ENCODE measurements at places on chromosomes 5 and 9.

DNA sequence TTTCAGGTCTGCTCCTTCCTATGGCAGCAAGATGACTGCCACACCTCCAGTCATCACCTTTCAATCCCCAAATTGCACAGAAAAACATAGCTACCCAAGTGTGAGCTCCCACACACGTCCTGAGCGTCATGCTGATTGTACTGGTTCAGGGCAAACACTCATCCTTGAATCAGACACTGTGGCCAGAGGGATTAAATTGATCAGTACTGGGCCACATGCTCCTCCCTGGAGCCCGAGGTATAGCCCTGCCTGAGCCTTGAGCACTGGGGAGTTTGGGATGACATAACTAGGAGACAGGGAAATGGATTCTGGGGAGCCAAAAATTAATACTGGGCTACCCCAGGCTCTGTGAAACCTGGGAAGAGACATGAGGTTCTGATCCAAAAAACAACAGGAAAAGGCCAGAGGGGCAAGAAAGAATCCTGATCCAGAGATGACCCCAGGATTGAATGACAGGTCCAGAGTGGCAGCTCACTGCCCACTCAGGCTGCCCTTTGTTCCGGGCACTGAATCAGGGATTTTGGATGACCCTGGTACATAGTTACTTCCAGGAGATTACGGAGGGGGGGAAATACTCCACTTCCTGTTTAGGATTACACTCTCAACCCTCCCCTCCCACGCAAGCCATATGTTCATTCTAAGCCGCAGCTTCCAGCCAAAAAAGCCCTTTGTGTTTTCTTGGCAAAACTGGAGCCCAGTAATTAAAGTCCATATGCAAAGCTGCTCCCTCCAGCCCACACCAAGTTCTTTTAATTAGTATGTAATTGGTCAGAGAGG lies 141.6 kb upstream of the SPRY4 start:
- no peak for DNase-seq

- DNase-seq: peak; percentile 56
Observed at GRCh38 chr5:16427587-16427986, 38.0 kb downstream of the ZNF622 start.

- no peak for DNase-seq
Observed at GRCh38 chr9:129863059-129863690, 27.9 kb downstream of the USP20 start.

GRCh38 chr5:71839096-71839884 lies 120.2 kb downstream of the CARTPT start:
- DNase-seq: no peak

DNA sequence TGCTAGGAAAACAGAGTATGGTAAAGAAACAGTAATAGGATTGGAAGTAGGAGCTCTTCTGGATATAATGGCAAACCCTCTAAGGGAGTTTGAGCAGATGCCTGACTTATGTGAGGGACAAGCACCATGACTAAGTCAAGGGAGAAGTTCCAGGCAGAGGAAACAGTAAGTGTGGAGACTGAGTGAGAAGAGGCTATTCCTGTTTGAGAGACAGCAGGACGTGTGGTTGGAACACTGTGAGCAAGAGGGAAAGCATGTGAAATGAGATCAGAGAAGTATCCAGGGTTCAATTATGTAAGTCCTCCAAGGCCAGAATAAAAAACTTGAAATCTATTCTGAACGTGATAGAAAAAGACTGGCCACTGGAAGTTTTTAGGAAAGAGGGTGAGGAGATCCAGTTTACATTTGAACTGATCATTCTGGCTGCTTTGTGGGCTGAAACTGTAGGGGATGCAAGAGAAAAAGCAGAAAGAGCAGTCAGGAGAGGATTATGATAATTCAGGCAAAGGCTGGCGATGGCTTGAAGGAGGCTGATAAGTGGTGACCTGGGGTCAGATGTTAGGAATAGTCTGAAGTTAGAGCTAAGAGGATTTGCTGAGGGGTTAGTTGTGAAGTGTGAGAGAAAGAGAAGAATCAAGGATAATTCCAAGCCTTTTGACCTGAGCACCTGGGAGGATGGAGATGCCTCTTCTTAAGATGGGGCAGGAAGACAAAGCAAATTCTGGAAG lies 19.2 kb downstream of the DMAC1 start:
- no peak for DNase-seq

DNA sequence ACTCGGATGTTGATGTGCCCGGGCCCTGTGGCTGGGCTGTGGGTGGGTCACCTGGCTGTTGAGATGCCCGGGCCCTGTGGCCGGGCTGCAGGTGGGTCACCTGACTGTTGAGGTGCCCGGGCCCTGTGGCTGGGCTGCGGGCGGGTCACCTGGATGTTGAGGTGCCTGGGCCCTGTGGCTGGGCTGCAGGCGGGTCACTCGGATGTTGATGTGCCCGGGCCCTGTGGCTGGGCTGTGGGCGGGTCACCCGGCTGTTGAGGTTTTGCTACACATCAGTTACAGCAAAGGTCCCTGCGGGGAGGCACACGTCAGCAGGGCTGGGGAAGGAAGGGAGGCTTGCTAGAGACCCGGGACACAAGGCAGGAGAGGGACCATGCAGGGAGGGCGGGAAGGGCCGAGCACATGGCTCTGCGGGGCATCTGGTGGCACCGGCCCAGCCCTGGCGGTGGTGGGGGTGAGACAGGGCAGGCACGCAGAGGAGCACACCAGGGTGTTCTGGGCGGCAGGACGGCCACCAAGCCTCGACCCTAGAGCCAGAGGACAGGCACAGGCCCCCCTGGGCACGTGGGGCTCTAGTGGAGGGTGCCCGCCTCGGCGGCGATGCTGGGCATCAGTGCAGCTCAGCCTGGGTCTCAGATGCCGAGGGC lies 35.4 kb downstream of the PNPLA7 start:
- no peak for DNase-seq

DNA sequence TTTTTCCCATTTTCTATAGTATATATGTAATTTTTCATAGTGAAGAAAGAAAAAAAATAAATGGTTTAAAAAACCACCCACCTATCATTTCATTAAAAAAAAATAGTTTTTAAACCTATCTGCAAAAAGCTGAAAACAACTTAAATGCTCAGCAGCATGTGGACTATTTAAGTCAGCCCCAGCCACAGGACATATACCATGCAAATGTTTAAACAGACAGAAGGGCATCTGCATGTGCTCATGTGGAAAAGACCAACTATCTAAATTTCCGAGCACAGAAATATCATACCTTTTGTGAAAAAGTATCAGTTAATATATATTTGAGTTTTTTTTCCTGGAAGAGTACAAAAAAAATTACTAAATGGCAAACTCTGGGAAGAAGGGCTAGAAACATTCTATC lies 143.4 kb downstream of the EPB41L4A start:
- no peak for DNase-seq

DNA sequence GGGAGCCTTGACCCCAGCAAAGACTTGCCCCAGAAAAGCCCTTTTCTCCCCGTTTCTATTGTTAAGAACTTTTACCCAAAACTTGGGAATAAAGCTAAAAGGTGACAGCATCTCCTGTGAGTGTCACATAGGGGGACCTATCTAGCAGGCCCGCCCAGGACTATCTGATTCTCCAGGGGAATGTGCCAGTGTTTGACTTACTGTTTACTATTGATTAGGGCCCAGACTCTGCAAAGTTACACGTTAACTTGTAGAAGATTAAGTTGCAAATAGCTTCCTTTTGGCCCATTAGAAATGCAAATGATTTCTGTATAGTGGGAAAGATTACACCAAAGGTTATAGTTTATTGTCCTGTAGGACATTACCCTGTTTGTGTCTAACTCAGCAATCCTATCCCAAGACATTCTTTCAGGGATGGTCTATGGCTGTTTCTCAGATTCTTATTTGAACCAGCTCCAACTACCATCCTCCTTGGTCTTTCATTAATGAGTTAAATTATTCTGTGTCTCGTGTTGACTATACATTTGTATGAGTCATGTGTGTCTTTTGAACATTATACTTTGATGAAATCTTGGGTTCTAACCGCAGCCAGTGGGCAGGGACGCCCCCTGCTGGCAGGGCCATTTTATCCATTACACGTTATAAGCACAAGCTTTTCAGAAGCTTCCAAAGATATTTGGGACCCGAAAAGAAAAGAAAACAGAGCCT lies 60.7 kb downstream of the HRH2 start:
- DNase-seq: no peak

DNA sequence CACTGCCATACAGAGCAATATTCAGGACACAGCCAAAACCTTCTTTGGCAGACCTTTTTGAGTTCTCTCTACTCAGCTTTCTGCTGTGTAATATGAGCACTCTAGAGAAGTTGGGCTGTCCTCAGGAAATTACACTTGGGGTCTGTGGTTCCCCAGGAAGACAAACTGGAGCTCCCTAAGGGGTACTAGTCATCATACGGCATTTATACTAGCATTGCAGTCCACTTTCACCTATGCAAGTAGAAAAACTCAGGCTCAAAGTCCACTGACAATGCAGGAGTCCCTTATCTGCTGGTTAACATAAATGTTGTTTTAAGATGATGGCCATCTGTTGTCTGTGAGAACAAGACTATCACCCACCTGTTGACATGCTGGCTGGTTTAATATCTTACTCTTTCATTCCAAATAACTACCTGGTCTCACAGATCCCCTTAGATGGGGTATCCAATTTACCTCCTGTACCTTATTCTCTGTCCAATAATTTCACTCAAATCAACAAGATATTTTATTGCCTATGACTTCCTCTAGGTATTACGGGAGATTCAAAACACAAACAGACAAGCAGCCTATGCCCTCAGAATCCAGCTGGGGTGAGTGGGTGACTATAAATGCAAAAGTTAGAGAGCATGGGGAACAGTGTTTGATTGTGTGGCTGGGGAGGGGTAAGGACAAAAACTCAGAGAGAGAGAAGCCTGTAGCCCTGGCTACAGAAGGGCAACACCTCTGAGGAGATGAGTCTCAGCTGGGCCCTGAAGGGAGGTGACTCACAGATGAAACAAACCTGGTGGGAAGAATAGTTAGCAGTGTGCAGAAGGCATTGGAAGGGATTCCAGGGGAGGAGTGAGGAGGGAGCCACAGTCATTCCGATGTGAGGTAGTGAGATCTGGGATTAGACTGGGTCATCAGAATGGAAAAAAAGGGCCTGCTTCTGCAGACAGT lies 10.2 kb downstream of the DOCK8 start:
- no peak for DNase-seq

GRCh38 chr5:164306662-164307061 lies 801.2 kb downstream of the MAT2B start:
- DNase-seq: no peak

DNA sequence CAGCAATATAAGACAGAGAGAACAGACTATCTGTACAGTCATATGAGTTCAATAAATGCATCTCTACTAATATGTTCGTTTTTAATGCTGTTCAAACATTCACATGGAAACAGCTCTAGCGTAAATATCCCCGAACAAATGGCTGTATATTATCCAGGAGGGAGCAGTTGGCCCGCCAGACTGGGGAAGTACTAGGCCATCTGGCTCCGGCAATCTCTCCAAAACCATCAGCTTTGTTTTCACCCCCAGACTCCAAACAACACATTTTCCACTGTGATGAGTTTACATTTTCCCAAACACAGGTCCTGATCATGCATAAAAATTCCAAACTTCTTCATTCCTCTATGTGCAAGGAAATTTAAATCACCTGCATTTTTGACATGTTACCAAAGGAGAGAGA lies 8.7 kb downstream of the EBF1 start:
- DNase-seq: no peak

- DNase-seq: no peak
Observed at GRCh38 chr9:99040911-99041582, 63.9 kb upstream of the TGFBR1 start.

GRCh38 chr5:142069606-142070399 lies 38.8 kb upstream of the NDFIP1 start:
- no peak for DNase-seq

GRCh38 chr5:161600156-161600555 lies 53.6 kb upstream of the GABRB2 start:
- no peak for DNase-seq

- no peak for DNase-seq
Observed at GRCh38 chr9:69931340-69931739, 110.7 kb downstream of the CFAP95 start.

DNA sequence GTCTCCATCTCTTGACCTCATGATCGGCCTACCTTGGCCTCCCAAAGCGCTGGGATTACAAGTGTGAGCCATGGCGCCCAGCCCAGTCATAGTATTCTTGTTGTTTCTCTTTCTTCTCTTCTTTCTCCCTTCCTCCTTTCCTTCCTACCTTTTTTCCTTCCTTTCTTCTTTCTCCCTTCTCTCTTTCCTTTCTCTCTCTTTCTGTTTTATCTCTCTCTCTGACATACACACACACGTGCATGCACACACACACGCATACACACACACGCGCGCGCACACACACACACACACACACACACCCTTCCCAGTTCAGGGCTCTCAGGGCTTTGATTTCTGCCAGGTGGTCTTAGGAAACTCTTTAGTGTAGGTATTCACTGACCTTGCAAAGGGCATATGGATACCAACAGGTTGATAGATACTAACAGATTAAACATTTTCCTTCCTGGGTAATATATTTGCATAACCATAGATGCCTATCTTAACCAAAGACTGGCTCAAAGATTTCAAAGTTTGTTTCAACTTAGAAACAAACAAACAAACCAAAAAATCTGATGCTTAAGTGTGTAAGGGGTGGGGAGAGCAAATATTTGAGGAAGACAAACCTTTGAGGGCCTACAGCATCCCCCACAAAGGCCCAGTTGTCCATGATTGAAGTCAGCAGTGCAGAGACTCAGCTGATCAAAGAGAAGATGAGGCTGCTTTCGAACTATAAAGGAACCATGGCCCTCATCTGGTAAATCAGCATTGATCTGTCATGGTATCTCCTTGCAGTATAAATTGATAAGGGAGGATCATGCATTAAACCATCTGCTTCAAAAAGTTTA lies 288.2 kb upstream of the SEMA6A start:
- DNase-seq: no peak

- no peak for DNase-seq
Observed at GRCh38 chr5:126267438-126267837, 155.8 kb upstream of the GRAMD2B start.

- DNase-seq: no peak
Observed at GRCh38 chr5:74085782-74086181, 459.8 kb downstream of the ARHGEF28 start.

DNA sequence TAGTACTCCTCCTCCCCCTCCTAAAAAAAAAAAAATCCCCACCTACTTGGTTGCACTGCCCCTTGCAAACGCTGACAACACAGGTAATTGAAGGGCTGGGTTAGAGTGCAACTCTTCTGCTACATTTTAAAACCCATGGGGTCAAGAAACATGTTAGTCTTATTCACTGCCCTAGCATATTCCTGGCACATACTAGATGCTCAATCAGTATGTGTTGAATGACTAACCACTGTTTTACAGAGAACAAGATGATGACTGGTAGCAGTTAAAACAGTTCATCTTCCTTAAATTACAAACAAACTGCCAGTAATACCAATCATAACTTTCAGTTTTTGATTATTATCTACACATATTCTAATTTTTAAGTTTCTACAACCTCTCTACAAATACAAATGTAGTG lies 124.4 kb downstream of the NFIB start:
- no peak for DNase-seq

All from right renal pelvis (tissue), 4 donors.